Body of pancreas (tissue), 4 donors: ENCODE measurements at places on chromosomes 4 and X. TPM values are rescaled to one million over a fixed set of nuclear protein-coding genes. Genes with fewer than 3 reads are reported as not detected.

Gene ARR3
- total RNA-seq, result not detected

Gene ZNF732
- not detected for total RNA-seq

Gene SOD3
- 139 TPM for total RNA-seq

Gene ARSJ
- 3.6 TPM for total RNA-seq

Gene MTMR8
- total RNA-seq, result 4.9 TPM

Gene GAGE12F
- not detected for total RNA-seq

Gene FREM3
- not detected for total RNA-seq

Gene RIPPLY1
- not detected for total RNA-seq

Gene JCHAIN
- total RNA-seq, result 27.7 TPM

Gene DOCK11
- total RNA-seq, result 15.8 TPM

Gene MAGEA6
- total RNA-seq, result not detected

Gene TMEM47
- 12.7 TPM for total RNA-seq

Gene XK
- total RNA-seq, result 9.6 TPM

DNA sequence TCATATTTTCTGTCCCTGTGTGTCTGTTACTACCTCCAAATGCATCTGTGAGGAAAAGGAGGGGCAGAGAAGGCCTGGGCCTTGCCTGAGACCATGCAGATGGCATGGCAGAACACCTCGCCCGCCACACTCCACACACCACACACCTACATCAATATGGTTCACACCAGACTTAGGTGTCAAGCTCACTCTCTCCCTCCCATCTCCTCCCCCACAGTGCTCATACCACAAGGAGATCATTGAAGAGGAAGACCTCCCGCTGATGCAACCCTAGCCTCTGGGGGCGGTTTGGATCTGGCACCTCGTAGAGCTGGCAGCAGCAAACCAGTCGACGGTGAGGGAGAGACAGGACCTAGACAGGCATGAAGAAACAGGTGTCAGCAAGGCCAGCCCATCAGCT is 16.6 kb upstream of the KDM5C start:
- no peak for DNase-seq

GRCh38 chrX:130170752-130171445 is 863 bp upstream of the RAB33A start:
- DNase-seq, result peak; percentile 30

- no peak for DNase-seq
Measured at GRCh38 chrX:154719132-154719675, 31.7 kb downstream of the GAB3 start.

GRCh38 chrX:34072906-34073305 is 59.2 kb downstream of the FAM47A start:
- DNase-seq, result no peak

- DNase-seq, result no peak
Measured at GRCh38 chr4:91840359-91840758, 463.4 kb upstream of the GRID2 start.

GRCh38 chr4:74499986-74500781 is 55.2 kb downstream of the AREG start:
- DNase-seq, result no peak

DNA sequence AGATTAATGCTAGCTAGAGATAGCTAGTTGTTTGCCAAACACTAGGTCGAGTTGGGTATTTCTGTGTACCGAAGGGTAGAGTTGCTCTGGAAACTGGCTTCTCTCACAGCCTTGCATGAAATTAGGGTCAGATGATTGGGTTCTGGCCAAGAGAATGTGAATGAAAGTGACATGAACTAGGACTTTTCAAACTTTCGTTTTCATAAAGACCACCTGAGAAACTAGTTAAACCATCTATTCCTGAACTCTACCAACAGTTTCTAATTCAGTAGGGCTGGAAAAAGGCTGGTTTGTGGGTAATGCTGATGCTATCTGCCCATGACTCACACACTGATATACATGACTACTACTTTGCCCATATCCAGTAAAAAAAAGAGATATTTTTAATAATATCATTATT is 157.6 kb downstream of the GASK1B start:
- no peak for DNase-seq

DNA sequence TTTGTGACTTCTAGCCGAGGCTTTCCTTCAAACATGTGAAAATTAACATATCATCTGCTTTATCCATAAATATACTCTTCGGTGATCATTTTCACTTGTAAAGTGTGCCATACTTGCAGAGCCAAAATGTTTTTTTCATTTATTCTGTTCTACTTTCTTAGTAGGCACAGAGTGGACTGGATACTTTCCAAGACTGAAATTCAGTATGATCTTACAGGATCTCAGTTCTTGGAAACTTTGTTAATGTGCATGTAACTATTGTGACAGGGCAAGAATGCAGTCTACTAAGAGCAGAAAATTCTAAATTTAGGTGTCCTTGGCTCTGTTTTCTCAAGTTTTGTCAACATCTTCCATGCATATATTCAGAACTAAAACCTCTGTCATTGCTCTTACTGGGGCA is 284.9 kb downstream of the TEX13A start:
- DNase-seq, result no peak

GRCh38 chr4:175411251-175411650 is 400.8 kb downstream of the GPM6A start:
- DNase-seq, result no peak

GRCh38 chr4:125507141-125507540 is 192.4 kb downstream of the FAT4 start:
- DNase-seq, result no peak

- peak; percentile 25 for DNase-seq
Measured at GRCh38 chr4:37757761-37758160, 68.7 kb upstream of the PGM2 start.

DNA sequence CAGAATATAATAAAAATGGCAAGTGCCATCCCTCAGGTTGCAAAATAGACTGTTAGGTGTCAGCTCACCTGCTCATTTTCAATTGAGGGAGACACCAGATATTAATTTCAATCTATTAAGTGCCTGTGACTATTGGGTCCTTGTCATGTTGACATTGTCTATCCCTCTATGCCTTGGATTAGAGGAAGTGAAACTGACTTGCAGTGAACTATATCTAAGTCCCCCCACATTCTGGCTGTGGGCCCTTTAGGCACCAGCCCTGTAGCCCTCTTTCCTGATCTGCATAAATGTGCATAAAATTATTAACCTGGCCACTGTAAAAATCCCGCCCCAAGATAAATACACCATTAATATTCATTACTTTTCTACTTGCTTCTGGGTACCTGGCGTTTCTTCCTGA is 293.0 kb upstream of the CLNK start:
- no peak for DNase-seq

DNA sequence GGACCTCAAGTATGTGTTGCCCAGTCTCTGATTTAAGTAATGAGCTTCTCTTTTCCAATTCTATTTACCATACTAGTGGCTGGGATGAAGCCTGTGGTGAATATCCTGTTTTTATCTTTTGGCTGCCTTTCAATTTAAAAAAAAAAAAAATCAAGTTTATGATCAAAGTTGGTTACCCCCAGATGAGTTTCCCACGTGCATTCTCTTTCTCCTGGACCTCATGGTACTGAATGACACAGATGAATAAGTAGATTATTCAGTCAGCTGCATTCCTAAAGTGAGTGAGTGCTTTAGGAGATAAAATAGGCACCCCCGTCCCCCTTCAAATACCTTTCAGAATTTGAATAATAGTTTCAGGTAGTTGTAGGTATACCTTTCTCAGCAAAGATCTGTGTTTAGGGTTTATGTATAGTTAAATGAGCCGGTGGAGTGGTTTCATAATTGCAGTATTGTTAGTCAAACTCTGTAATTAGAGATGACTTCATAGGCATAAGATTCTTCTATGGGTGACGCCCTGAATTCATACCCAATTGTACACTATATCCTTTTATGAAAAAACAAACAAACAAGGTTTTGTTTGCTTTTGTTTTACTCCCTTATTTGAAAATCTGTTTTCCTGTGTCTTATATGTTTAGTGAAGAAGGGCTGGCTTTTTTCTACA is 41.9 kb downstream of the PLS3 start:
- no peak for DNase-seq

GRCh38 chrX:926070-926469 is 286.4 kb downstream of the CRLF2 start:
- DNase-seq, result no peak

- DNase-seq, result peak; percentile 12
Measured at GRCh38 chr4:71241501-71242288, 97.1 kb upstream of the SLC4A4 start.

- DNase-seq, result no peak
Measured at GRCh38 chr4:151248519-151248918, 28.4 kb upstream of the PRSS48 start.

DNA sequence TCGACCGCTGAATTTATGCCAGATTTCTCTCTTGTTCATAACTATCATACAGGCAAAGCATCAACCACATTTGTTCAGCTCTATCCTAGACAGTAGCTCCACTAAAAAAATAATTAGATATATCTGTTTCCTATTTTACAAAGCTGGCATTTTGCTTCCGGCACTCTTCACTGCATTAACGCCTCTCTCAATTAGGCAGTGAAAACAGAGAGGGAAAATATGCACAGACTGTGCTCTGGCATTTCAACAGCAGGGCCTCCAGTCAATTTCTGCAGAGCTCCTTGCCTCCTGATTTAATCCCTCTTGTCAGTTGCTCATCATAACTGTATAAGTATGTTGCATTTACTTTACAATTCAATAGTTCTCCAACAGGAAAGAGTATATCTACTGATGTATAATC is 666.9 kb upstream of the INTU start:
- no peak for DNase-seq

- no peak for DNase-seq
Measured at GRCh38 chr4:151664289-151664688, 96.5 kb downstream of the GATB start.

GRCh38 chr4:134862116-134862515 is 660.5 kb upstream of the PABPC4L start:
- DNase-seq, result no peak

DNA sequence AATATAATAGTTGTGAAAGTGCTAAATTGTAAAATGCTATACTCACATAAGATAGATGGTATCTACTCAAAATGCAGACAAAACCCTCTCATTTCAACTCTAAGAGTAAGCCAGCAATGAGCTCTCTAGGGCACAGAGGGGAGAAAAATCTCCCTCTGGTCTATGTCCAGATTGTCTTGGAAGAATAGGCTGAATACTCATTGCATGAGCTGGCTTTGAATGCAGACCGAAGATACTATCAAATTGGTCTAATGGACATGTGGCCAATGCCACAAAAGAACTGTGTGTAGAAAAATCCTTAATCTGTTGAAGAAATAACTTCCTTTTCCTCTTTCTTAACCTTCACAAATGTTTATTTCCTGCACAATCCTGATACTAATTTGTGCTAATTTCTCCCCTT is 3.5 kb downstream of the ZXDA start:
- DNase-seq, result no peak

GRCh38 chrX:107970073-107970472 is 12.1 kb downstream of the TEX13B start:
- no peak for DNase-seq
